ENCODE measurements at places on chromosomes 2 and 18. TPM values are rescaled to one million over a fixed set of nuclear protein-coding genes. Genes with fewer than 3 reads are reported as not detected.

- DNase-seq = no peak
Measured at GRCh38 chr18:63183378-63183777, 136.2 kb downstream of the BCL2 start.

Gene FAM117B
- total RNA-seq = 9.3 TPM

DNA sequence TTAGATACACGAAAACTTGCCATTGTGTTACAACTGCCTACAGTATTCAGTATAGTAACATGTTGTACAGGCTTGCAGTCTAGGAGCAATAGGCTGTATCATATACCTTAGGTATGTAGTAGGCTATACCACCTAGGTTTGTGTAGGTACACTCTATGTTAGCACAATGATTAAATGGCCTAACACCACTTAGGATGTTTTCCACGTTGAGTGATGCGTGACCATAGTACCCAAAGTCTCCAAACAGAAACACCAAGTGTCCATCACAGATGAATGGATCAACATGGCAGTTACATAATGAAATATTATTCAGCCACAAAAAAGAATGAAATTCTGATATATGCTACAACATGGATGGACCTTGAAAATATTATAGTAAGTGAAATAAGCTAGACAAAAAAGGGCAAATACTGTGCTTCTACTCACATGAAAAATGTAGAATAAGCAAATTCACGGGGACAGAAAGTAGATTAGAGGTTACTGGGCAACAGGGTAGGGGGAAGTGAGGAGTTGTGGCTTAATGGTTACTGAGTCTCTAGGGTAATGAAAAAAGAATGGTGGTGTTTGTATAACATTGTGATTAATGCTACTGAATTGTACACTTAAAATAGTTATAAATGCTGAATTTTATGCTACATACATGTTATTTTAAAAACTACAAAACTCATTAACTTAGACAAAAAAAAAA, 62.6 kb downstream of the TMEM131 start:
- no peak for DNase-seq

GRCh38 chr2:96537066-96537733, 648 bp downstream of the ARID5A start:
- DNase-seq = peak; percentile 90

DNA sequence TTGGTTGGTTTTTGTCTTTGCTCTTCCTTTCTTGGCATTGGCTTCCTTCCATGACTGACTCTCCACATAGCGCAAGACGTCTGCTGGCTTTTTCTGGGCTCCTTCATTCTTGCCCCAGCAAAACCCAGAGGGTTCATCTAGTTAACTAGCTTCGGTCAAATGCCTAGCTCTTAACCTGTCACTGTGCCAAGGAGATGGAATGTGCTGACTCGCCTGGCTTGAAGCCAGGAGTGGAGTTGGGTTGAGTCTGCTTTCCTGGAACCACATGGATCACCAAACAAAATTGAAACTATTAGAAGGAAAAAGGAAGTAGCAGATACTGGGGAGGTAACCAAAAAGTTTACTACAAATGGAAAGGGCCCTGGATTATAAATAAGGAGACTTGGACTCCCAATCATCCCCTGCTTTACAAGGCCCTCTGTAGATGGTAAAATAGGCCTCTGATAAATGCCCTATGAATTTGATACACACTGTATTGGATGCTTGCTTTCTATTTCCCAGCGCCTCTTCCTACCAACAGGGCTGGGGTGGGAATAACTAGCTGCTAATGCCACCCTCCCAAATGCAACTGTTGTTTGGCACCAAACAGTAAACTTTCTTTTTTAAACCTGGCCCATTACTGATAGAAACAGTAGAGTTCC, 11.3 kb downstream of the MALT1 start:
- DNase-seq = no peak

DNA sequence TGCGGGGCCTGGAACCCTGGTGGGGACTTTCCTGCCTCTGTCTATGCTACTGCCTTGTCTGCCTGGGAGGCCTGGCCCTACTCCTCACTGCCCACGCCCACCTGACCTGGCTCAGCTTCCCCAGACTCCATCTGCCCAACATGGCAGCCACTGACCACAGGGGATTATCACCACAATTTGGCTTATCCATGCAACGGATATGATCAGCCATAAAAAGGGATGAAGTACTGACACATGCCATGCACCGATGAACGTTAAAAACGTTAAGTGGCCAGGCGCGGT, 5.9 kb upstream of the KCNF1 start:
- no peak for DNase-seq

DNA sequence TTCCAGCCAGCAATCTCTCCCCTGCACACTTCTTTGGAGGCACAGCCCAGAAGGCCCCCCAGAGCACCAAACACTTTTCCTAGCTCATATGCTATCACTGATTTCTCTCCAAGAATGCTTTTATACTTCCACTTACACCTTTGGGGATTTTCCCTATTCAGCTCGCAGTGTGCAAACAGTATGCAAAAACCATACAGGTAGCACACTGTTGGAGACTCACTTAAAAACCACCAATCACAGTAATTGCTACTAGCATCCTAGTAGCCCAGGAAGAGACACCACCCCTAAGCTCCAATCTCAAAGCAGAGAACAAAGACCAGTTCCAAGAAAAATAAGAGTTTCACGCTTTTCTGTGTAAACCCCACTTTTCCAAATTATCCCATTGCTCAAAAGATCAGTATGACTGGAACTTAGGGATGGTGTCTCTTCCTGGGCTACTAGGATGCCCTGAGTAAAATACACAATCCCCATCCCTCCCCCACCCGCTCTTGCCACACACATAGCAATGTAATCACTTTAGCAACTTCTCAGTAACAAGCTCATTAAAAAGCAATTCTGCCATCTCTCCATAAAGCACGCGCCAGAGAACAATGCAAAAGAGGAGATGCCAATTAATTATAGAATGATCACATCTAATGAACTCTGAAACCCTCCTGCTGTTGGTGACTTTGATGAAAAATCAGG, 43.0 kb downstream of the KLF7 start:
- no peak for DNase-seq

Gene WNT6
- total RNA-seq = not detected

- DNase-seq = no peak
Measured at GRCh38 chr18:59067873-59068272, 71.8 kb upstream of the SEC11C start.

Measured in activated T-helper 1 cell treated with anti-CD3 and anti-CD28 coated beads, Interleukin-12 subunit alpha, Interleukin-12 subunit beta, Interleukin-2, Interleukin-4 antibody, amounts not matched to agents 30 ng/mL and 10 ng/mL and 1 ng/mL, durations not matched to agents 14 hours and 24 hours and 36 hours (primary cell).